ENCODE measurements at places on chromosomes 12 and 14.

- no peak for DNase-seq
Measured at GRCh38 chr14:69483765-69484443, 624 bp upstream of the PLEKHD1 start.

DNA sequence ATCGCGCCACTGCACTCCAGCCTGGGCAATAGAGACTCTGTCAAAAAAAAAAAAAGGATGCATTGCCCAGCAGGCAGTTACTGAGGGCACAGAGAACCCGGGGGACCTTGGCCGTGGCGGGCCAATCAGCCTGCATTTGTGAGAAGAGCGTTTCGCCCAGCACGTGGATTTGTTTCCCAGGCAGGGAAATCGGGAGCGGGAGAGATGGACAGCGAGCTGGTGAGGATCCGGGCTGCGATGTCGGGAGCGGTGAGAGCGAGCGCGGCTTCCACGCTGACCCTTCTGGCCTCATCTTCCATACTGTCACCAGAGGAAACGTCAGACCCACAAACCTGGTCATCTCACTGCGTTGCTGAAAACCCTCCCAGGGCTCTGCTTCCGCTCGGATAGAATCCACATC, 123.5 kb downstream of the RIMBP2 start:
- DNase-seq: no peak

DNA sequence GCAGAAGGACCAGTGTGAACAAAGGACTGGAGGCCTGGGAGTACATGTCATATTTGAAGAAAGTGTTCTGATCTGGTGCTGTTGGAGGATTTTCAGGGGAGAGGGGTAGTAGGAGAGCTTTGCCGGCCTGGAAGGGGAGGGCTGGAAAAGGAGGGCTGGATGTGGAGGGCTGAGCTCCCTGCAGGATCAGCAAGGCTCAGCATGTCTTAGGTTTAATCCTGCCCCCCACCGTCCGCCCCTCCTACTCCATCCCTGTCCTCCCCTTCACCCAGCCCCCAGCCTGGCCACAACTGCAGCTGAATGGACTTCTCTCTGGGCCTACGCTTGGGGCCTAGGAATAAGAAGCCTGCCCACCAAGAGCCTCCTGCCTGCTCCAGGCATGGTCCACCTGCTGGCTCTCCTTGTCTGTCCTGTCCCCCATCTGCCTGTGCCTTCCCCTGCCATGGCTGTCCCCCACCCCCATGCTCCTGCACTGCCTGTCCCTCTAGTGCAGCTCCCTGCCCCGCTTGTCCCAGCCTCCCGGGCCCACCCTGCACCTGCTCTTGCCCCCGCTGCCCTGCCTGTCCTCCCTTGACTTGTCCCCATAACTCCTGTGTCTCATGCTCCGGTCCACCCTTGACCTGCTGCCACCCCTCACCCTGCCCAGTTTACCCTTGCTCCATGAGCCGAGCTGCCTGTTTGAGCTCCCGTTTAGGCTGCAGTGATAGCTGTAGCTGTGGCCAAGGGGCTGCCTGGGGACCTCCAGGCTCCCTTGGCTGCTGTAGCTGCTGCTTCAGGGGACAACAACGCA, 9.8 kb upstream of the RARG start:
- no peak for DNase-seq

GRCh38 chr12:22122359-22122758, 76.3 kb downstream of the CMAS start:
- no peak for DNase-seq

GRCh38 chr12:44930972-44931600, 55.0 kb upstream of the NELL2 start:
- no peak for DNase-seq

DNA sequence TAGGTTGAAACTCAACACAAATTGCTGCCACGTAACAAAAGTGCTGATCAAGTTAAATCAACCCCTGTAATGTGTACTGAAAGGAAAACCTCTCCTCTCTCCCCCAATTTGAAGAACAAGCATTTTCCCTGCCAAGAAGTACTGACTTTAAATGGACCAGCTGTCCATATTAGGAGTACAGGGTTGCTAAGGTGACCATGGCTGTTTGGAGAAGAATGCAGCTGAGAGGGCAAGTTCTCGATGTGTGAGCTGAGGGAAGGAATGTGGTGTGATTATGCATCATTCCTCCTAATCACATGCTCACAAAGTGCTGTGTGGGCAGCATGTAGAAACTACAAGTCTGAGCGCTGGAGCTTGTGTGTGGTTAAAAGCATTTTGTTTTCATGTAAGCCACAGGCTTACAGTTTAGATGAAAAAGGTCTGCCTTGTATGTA, 50.9 kb upstream of the CCT2 start:
- peak; percentile 4 for DNase-seq

DNA sequence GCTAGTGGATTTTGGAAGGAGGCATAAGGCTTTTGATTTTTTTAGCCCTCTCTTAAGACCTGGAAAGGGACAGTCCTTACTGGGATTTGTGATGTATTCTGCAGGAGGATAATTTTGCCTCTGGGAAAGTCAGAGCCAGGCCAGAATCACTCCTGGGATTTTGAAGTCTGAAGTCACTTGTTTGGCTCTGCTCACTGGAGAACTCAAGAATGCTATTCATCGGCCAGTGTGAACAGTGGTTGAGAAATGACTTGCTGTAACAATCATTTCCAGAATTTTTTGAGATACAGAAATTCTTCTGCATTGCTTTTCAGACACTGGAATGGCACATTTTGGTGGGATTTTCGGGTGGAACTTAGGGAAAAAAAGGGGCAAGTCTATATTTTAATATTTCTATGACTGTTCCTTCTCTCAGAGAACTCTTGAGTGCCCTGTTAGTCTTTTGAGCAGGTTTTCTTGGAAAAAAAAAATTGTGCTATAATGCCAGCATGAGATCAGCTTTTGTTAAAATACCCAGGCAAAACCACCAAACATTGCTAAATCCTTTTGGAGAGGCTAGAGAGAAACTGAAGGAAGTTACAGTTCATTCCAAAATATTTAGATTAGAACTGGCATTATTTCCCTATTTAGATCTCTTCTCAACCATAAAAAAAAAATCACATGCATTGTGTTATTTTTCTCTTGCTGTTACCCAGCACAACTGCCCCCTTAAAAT, 26.1 kb upstream of the BHLHE41 start:
- no peak for DNase-seq

GRCh38 chr14:105090493-105091053, 25.3 kb upstream of the GPR132 start:
- peak; percentile 78 for DNase-seq

All from stimulated activated naive CD4-positive, alpha-beta T cell treated with Interleukin-2 at 50 U/mL for 16 hours (primary cell).